ENCODE measurements at places on chromosomes 4 and X.
A peak's percentile ranks its signal among the peaks of the same experiment; 100 is the strongest.

DNA sequence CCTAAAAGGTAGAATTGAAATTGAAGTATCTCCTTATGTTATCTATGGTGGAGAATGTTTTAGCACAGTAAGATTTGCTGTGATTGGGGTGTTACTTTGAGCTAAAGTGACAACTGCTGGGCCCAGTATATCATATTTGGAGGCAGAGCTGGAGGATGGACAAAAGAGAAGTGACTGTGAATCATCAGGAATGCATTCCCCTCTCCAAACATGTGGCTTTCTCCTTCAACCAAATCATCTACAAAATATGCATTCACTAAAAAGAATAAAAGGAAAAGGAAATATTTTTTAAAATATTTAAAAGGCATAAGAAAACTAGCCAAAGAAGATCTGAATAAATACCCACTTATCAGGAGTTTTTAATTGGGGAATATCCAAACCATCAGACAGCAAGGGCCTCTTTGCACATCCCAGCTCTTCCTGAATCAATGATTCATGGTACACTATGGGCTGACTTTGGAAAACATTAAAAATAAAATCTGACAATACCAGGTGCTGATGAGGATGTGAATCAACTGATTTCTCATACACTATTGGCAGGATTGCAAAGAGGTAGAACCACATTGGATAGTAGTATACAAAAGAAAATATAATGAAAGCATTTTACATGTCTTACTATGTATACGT lies 671.7 kb upstream of the NR3C2 start:
- H3K36me3 ChIP-seq, result no peaks in the 10 kb centered on the region
- no peaks in the 10 kb centered on the region for H3K27me3 ChIP-seq
- DNase-seq, result no peak
- H3K27ac ChIP-seq, result no peak overlapping the region
- H3K4me3 ChIP-seq, result no peak overlapping the region

GRCh38 chr4:67542076-67542475 lies 3.2 kb downstream of the CENPC start:
- no peak overlapping the region for H3K27ac ChIP-seq
- H3K27me3 ChIP-seq, result no peaks in the 10 kb centered on the region
- no peak for DNase-seq
- H3K4me3 ChIP-seq, result no peak overlapping the region
- peaks cover 54% of the 10 kb centered on the region for H3K36me3 ChIP-seq

GRCh38 chr4:57083090-57083489 lies 27.1 kb downstream of the IGFBP7 start:
- H3K4me1 ChIP-seq, result no peaks in the 10 kb centered on the region
- no peak for DNase-seq
- H3K27me3 ChIP-seq, result peaks cover 28% of the 10 kb centered on the region
- no peaks in the 10 kb centered on the region for H3K36me3 ChIP-seq
- no peak overlapping the region for H3K4me3 ChIP-seq

DNA sequence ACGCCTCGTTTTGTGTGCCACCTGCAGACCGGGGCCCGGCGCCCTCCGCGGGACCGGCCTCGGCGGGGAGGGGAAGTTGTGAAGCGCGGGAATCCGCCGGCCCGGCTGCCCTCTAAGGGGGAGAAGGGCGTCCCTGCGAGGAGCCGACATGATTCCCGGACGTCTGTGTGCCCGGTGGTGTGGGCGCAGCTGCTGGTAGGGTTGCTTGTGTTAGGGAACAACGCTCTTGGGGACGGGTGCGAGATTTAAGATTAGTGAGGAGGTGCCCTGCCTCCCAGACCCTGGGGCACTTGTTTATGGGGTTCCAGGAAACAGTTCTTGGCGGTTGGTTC lies 627 bp downstream of the CDKN2AIP start:
- peak overlapping the region; percentile 94 for H3K4me3 ChIP-seq
- no peak for DNase-seq
- peaks cover 43% of the 10 kb centered on the region for H3K36me3 ChIP-seq
- H3K27ac ChIP-seq, result peak overlapping the region; percentile 96
- peaks cover 45% of the 10 kb centered on the region for H3K4me1 ChIP-seq
